ENCODE measurements at places on chromosomes 1 and 21.

- no peak for DNase-seq
These were observed 1029.6 kb downstream of the TTLL7 start for GRCh38 chr1:82969340-82969739.

DNA sequence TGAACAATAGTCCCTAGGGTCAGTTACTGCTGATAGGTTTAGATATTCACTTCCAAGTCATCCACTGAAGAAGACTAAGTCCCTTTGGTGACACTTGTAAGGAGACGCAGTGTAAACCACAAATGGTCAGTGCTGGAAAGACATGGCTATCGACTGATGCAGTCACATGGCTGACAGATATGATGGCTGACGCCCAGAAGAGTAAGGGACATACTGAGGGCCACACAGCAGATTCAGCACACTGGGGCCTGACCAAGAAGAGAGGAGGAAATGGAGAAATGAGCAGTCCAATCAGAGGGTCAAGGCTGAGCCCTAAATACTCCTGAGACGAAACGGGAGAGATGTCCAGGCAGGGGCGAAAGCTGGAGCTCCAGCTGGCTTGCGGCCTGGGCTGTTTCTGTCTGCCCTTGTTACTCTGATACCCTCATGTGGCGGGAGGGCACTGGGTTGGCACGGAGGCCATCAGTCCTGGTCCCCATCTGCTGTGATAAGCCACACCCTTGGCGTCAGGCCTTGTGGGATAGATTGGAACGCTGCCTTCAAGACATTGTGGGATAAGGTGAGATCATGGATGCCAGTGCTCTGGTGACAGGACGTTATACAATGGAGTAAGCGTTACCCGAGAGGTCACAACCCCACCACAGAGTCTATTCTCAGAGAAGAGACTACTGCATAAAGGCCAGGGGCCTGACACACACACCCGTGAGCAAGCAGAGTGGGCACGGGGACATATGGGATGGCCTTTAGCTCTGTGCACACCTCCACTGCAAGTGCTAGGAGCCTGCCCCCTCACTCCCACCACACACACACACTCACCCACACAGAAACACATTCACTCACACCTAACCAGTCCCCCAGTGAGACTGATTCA lies 158.4 kb downstream of the TRABD2B start:
- no peak for DNase-seq

GRCh38 chr1:183585038-183585437 lies 5.2 kb downstream of the NCF2 start:
- DNase-seq = no peak

DNA sequence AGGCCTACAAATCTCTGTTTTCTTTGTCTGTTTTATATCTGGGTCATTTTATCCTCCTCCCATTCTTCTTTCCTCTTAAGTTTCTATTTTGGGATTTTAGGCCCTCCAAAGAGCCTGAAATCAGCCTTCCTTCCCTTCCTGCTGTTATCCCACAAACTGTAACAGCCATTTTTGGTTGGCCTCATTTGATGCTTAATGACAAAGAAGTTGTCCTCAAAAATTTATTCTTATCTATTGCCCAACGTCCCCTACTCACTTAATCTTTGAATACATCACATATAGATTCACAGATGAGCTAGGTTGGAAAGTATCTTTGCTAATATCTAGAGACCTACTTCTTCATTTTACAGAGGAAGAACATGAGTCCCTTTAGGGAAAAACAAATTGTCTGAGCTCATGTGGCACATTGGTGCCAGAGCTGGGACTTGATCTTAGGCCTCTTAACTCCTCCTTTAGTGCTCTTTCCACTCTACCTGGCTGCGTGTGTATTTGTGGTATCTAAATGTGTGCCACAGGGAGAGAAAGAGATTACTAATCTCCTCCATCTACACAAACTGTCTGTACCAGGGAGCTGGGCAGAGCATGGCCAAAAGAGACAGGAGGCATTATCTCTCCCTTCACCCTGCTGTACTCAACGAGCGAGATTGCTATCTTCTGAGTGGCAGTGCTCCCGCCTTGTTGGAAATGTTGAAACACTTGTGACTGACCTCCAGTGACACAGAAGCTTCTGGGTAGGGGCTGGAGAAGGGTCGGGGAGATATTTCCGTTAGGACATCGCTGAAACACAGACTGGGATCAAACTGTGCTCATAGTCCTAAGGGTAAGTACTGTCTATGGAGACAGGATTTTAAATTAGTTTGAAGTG lies 30.1 kb downstream of the RHEX start:
- DNase-seq = no peak

GRCh38 chr1:229059671-229060539 lies 211.0 kb upstream of the RAB4A start:
- DNase-seq = no peak

GRCh38 chr1:231385416-231385748 lies 36.7 kb downstream of the EGLN1 start:
- DNase-seq = no peak

DNA sequence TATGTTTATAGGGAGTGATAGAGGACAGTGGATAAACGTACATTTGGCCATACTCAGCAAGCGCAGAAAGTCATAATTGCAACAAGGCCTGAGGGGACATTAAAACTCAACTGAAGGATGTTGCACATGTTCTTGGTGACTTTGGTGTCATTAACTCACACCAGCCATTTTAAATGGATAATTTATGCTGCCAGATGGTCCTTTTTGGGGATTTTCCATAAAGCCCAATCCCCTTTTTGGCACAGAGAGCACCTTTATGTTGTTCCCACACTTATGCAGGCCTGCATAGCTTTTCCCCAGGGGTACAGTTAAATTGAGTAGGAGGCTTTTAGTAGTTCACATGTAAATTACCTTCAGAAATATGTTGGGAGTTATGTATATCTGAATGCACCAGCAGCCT lies 279.6 kb downstream of the NFIA start:
- no peak for DNase-seq

- DNase-seq = no peak
These were observed 62.3 kb downstream of the HLCS start for GRCh38 chr21:36904093-36904666.

- DNase-seq = no peak
These were observed 39.3 kb downstream of the CDKN2C start for GRCh38 chr1:51009381-51009780.

DNA sequence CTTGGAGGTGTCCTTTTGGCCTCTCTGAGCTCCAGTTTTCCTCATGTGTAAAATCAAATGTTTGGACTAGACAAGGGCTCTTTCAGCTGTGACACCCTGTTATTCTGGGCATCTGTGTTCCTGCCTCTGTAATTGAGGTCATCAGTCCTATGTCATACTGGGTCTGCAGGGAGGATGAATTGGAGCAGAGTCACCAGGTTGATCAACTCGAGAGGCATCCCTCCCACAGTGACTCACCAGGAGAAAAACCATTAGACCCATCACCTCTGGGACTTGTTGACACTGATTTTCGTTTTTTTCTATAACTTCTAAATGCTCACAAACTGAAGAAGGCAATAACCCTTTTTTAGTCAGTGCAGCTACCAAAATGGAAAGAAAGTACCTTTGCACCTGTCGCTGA lies 82.2 kb downstream of the ST6GALNAC5 start:
- DNase-seq = no peak

DNA sequence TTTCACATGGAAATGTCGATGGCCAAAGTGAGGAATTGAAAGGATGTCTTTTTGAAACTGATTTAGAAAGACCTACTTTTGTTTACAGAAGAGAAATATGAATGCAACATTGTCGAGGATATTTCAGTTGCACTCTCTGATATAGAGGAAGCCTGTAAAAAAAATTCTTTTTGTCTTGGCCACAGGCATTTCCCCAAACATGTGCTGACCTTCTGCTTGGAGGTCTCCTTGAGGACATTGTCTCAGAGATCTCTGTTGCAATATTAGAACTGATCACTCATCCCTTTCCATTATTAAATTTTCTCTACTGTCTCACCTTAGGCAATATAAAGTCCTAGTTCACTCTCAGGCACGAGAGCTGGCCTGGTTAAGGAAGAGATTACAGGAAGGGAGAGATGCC lies 16.0 kb downstream of the S100A11 start:
- no peak for DNase-seq

GRCh38 chr1:100188617-100189016 lies 10.6 kb upstream of the LRRC39 start:
- no peak for DNase-seq

DNA sequence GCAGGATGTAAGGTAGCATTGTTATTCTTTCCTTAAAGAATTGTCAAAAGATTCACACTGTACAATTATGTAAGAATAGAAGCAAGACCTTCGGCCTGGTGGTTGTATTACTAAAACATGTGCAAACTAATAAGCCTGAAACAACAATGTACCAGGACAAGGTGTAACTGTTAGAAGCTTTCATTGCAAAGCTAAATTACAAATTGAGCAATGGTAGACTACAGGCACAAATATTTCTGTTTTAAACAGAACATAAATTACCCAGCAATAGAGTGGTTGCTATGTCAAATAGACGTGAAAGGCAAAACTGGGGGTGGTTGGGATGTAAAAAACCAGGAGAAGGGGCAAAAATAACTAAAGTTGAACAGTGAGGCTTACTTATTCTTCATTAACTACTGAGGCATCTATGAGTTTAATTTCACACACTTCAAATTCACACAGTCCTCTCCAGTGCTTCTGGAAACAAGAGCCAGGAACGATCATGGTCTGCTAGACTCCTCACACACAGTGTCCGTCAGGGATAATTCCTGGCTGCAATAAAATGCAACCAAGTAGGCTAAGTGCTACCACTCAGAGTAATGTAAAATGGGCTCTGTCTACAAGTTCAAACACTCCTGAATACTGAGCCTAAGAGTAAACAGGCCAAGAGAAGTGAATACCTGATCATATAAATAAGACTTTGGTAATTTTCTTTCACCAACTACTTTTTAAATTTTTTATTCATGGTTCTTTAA lies 39.3 kb upstream of the C1orf198 start:
- DNase-seq = no peak

GRCh38 chr1:92924501-92924900 lies 36.8 kb downstream of the DIPK1A start:
- no peak for DNase-seq

GRCh38 chr1:66323958-66324625 lies 209.9 kb upstream of the SGIP1 start:
- DNase-seq = no peak

DNA sequence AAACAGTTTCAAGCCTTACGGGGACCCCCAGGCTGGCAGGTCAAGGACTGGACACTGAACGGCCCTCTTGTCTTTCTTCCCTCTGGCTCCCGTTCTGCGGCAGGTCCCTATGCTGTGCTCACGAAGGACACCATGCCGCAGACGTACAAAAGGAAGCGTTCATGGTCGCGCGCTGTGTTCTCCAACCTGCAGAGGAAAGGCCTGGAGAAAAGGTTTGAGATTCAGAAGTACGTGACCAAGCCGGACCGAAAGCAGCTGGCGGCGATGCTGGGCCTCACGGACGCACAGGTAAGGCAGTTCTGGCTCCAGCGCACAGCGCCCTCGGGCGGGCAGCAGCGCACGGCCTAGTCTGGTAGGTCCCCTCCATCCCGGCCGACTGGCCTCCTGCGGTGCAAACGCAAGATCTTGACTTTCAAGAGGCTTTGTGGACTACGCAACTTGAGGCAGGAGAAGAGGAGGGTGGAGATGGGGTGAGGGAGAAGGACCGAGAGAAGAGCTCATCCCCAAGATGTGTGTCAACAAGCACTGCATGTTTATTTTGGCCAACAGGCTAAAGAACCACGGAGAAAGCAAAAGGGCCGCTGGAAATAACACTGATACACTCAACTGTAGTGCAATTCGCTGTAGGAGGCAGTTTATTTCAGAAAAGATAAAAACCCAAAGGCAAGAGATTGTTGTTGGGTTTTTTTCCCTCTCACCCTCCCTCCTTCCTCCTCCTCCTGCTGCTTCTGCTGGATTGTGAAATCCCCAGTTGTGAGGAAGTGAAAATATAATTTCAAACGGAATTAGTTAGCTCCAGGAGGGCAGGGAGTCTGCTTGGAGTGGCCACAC lies 3.0 kb downstream of the HLX start:
- DNase-seq = no peak

DNA sequence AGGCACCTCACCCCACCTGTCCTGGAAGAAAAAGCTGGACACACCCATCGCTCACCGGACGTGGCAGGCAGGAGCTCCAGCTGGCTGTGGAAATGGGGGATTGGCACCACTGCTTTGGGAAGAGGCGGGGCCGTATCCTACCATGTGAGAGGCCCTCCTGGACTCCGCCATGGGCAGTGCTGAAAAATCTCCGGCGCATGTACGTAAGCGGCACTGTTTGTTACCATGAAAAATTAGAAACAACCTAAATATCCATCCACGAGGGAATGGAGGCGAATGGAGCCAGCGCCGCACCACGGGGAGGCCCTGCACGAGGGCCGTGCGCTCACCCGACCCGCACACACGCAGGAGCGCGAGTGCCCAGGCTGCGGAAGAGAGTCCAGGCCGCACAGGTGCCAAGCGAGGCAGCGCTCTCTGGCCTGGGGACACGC lies 3.1 kb downstream of the KRTAP10-8 start:
- DNase-seq = no peak

DNA sequence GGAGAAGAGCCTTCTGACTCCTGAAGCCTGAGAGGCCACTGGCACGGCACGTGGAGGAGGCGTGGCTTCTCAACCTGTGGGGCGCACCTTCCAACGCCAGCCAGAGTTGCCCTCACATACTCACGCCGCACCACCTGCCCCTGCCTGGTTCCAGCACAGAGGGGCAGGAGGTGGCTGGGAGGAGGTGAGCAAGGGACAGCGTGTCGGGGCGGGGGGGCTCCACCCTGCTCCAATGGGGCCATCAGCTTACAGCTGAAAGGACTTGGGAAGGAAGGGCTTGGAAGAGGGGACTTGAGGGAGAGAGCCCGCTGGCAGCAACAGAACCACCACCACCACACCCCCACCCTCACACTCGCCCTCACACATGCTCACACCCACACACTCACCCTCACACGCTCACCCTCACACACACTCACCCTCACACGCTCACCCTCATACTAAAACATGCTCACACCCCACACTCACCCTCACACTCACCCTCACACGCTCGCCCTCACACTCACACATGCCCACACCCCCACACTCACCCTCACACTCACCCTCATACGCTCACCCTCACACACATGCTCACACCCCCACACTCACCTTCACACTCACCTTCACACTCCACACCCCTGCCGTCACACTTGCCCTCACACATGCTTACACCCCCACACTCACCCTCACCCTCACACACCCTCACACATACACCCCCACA lies 41.6 kb upstream of the EDN2 start:
- no peak for DNase-seq

DNA sequence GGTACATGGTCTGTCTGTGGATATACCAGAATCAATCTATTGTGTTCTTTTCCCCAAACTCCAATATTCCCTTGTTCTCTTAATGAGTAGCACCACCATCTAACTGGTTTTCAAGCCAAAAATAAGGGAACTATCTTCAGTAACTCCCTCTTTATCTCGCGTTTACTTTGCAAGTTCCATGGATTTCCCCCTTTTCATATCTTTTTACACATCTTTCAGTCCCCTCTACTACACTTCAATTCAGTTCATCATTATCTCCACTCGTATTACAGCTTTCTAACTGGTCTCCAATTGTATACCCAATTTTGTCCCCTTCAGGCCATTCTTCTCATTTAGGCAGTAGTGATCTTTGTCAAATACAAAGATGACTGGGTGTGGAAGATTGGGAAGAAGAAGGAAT lies 4.1 kb upstream of the TMCO1 start:
- DNase-seq = no peak

- no peak for DNase-seq
These were observed 1.4 kb downstream of the SLC22A15 start for GRCh38 chr1:115977499-115978258.
